ENCODE measurements at places on chromosomes 4 and X.

- DNase-seq: no peak
These were observed 510.9 kb downstream of the ANKRD50 start for GRCh38 chr4:124201636-124202035.

GRCh38 chrX:119853444-119853843 lies 681 bp upstream of the UPF3B start:
- no peak for DNase-seq

DNA sequence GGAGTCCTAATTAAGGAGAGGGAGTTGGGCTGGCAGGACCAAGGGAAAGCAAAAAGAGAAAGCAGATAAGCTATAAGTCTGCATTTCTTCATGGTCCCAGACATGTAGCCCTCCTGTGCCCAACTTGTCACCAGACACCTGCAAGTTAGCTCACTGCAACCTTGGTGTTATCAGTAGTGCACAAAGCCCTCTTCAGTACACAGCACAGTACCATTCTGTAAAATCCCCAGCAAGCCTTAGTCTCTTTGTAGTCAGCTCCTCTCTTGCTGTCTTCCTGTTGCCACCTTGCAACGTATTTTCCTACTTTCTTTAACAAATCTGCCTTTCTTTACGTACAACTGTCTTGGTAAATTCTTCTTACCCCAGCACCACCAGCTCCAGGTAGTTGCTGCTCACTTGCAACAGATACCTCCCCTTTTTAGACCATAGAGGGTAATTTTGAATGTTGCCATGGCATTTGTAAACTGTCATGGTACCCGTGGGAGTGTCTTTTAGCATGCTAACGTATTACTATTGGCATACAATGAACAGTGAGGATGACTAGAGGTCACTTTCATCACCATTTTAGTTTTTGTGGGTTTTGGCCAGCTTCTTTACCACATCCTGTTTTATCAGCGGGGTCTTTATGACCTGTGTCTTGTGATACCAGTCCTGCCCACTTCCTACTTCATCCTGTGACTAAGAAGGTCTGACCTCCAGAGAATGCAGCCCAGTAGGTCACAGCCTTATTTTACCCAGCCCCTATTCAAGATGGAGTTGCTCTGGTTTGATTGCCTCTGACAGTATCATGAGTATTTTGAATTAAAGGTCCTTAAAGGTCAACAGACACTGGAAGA lies 28.3 kb upstream of the AP1S2 start:
- DNase-seq: no peak

DNA sequence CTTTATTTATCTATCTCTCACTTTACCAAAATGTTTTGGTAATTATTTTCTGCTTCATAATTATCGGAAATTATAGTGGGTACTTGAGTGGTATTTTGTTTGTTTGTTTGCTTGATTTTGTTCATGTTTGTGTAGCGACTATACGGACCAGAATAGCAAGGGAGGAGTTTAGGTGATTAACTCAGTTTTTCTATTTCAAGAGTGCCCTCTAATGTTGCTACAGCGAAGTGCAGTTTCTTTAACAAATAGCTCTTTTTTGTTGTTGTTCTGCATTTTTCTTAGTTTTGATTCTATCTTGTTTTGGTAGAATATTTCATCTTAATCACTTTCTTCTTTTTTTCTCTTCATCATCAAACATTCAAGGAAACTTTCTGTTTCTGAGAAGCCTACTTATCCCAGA lies 40.8 kb upstream of the QRFPR start:
- DNase-seq: no peak

DNA sequence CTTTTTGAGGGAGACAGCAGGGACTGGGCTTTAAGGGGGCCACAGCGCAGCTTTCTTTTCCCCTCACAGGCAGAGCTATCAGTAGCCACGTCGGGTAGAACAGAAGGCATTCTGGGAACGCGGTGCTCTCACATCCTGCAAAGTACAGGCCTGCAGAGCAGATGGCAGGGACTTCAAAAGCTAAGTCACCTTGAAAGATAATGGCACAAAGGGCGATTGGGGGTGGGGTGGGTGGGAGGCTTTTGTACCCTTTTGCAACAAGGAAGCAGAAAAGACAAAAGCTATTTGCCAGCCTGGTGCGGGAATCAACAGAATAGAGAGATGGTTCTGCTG lies 93.9 kb downstream of the PHKA2 start:
- no peak for DNase-seq

DNA sequence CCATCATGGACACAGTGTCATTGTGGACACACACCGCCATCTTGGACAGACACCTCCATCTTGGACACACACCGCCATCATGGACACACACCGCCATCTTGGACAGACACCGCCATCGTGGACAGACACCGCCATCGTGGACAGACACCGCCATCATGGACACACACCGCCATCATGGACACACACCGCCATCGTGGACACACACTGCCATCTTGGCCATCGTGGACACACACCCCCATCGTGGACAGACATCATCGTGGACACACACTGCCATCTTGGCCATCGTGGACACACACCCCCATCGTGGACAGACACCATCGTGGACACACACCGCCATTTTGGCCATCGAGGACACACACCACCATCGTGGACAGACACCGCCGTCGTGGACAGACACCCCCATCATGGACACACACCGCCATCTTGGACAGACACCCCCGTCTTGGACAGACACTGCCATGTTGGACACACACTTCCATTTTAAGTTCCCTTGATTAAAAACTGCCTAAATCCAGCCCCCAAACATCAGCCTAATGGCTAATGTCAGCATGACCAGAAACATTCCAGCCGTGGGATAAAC lies 9.1 kb downstream of the ASMTL start:
- no peak for DNase-seq

GRCh38 chrX:79365591-79365990 lies 1.5 kb downstream of the ITM2A start:
- DNase-seq: no peak

- DNase-seq: no peak
These were observed 54.0 kb downstream of the COL25A1 start for GRCh38 chr4:109248322-109248900.

DNA sequence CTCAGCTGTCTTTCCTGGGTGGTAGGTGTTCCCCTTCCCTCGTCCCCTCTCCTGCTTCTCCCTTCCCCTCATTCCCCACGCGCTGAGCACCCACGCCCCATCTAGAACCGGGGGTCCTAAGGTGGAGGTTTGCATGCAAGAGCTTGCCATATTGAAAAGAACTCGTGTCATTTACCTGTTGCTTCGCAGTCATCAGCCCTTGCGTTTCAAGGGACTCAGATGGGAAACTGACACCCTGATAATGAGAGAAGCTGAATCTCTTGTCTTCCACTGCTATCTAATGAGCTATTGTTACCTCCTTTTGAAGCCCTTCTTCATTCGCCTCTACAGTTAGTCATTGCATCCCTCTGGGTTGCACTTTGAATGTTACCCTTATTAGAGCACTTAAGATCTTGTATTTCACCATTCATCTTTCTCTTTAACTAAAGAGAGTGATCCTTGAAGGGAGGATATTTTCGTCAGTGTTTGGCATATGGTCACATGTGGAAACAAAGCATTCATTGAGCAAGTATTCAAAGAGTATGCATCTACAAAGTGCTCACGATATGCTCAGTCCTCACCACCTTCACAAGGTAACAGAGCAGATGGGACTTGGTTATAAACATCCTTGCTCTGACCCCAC lies 25.7 kb downstream of the ARL9 start:
- DNase-seq: no peak

- peak; percentile 6 for DNase-seq
These were observed 39.3 kb downstream of the RTL3 start for GRCh38 chrX:78619834-78620233.

- peak; percentile 65 for DNase-seq
These were observed 19.5 kb downstream of the UTP14A start for GRCh38 chrX:129925305-129926092.

DNA sequence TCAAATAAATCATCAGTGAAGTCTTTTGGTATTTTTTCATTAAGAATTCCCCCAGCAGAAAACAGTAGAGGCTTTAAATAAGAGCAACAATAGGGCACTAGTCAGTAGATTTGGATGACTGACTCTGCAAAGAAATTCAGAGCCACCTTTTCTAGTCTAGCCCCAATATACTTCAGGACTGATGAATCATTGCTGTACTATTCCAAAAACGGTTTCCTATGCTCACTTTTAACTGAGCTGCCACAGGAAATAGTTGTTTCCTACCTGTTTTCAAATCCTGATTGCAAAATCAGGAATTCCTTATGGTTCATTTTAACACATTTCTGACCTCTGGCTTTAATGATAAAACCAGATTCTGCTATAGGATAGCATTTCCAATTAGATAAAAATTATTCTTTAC lies 171.6 kb downstream of the NR3C2 start:
- no peak for DNase-seq

DNA sequence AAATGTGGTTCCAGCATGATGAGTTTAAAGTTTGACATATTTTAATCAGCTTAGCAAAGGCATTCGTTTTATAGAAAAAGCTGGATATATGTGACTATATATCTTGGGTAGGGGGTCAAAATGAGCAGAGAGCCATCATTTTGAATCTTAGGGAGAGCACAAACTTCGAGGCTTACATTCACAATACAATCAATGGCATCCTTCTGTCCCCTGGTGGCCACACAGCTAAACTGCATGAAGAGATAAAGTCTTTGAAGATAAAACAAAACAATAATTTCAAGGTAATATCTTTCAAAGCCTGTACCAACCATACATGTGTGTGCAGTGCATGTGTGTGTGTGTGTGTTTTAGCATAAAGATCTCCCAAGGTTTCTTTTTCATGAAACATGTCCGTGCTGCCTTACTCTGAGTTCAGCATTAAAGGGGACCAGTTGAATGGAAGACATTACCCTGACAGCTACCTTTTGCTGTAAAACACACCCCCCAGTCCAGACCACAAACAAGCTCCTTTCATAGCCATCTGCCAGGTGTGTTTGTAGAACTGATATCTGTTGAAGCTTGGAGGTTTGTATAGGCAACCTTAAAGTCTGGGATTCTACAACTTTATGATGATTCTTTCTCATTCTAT lies 22.0 kb downstream of the DYNLT3 start:
- peak; percentile 55 for DNase-seq

- DNase-seq: peak; percentile 55
These were observed 34.4 kb upstream of the BLTP1 start for GRCh38 chr4:122117743-122118142.

DNA sequence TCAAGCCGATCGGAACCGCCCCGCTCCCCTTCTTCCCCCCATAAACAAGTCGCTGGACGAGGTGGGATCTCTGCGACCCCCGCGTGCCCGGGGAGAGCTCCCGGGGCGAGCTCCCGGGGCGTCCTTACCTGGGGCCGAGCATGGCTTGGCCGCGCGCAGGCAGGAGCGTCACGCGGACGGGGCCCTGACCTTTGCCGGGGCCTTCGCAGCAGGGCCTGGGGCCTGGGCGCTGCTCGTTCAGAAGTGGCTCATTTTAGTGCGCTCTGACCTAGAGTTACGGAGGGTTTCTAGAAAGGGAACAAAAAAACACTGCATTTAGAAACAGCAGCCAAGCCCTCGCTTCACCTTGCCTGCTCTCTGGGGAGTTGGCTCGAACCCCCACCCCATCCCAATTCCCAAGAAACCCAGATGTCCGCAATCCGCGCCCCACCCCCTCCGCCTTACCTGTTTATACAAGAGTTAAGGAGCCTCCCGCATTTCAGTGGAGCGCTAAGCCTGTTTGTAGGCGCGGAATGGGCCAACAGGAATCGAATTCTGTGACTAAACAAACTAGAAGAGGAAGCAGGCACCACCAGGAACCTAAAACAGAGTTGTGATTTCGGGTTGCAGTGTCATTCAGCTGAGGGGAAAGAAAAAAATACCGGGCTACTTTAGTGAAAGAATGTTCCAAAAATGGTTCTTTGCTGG lies 814 bp upstream of the RBM47 start:
- no peak for DNase-seq

DNA sequence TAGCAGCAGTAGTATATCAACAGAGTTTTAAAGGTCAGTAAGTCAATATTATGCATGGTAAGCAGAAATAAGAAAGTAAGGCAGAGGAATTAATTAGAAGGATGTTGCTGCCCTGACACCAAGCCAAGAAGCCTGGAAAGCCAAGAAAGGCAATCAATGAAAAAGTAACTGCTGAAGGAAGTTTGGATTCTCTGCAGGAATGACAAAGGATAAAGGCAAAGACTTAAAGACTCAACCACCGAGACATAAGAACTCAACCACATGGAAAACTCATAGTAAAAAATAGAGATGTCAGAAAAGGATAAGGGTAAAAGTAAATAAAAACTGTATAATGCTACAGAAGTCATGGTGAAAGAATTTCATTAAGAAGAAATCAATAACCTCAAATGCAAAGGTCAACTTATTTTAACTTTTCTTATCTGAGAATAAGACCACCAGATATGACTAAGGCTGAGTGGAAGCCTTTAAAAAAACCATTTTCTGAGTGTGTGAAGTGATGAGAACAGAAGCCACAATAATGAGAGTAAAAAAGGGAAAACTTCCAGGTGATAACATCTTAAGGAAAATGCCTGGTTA lies 55.2 kb downstream of the NEK1 start:
- no peak for DNase-seq
